Peyer's patch (tissue), 4 donors: ENCODE measurements at places on chromosomes 6 and 20.
A peak's percentile ranks its signal among the peaks of the same experiment; 100 is the strongest.

- no peak for DNase-seq
Measured at GRCh38 chr6:110035321-110035720, 57.2 kb downstream of the GPR6 start.

GRCh38 chr6:32785781-32786533 is 22.6 kb upstream of the HLA-DQB2 start:
- no peak for DNase-seq

DNA sequence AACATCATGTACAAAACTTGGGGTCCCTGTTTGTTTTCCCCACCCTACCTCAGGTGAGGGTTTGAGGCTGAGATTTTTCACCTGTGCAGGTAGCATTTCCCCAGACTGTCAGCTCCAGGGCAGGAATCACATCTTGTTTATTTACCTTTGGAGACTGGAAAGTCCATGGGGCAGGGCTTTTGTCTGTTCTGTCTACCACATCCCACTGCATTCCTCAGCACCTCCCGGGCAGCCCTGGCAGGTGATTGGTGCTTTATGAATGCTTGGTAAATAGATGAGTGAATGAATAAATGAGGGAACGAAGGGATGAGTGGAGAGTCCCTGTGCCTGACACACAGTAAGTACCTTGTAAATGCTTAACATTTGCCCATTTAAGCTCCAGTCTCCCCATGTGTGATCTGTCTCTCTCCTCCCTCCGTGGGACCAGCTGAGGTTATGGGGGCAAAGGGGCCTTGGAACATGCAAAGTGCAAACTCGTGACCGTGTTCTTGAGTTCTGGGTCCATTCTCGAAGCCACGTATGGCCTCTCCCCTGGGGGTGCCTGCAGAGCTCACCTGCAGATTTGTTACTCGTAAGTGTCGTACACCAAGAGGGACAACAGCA is 69.7 kb upstream of the PMEPA1 start:
- no peak for DNase-seq

DNA sequence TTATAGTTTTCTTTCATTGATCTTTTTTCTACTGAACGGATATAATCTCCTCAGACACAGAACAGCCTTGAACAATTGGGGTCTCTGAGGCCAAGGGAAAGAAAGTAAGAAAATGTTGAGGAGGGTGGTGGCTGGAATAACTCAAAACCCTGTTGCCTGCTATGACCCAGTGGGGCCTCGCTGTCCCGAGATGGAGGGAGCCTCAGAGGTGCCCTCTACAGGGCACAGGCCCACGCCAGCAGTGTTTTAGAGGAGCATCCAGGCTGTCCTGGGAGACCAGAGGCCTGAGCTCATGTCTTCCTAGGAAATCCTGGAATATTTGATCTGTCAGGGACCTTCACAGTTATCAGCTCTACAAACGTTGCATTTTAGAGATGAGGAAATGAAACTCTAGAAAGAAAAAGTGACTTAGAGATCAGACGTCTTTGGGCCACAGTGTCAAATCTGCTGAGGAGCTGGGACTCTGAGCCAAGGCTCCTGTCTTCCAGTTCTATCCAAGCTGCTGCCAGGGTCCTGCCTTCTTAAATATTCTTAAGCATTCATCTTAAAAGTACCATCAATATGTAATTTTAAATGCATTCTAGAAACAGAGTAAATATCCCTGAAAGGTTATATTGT is 26.3 kb downstream of the ALDH5A1 start:
- DNase-seq: peak; percentile 61

DNA sequence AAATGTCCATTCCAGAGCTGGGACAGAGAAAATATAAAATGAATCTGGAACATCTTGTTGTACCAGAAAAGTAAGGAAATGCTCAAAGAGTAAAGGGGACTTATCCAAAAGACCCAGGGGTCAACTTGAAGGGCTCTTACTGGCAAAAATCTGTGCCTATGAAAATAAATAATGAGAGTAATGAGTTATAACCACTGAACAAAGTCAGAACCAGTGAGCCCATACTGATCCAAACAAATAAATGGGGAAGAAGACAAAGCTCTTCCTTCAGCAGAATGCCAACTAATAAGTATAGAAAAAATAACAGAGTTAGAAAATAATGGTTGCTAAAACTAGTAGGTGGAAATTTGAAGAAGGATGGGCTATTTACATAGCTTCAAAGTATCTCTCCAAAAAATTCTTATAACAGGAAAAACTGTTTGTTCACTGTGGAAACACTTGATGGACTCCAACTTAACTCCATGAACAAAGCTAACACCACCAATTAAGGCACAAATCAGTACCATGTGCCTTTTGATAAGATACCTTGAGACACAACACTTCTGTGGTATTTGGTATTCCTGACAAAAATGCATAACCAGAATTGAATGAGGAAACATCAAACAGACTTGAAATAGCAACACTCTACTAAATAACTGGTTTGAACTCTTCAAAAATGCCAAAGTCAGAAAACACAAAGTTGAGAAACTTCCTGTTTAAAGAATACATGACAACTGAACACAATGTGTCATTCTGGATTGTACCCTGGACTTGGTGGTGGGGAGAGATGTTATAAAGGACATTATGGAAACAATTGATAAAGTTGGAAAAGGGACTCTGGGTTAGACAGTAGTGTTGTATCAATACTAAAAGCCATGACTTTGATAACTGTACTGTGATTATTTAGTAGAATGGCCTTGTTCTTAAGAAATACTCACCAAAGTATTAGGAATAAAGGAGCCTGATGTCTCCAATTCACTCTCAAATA is 197.5 kb downstream of the ISM1 start:
- DNase-seq: no peak

GRCh38 chr6:158416883-158417759 is 104.9 kb downstream of the TULP4 start:
- no peak for DNase-seq

DNA sequence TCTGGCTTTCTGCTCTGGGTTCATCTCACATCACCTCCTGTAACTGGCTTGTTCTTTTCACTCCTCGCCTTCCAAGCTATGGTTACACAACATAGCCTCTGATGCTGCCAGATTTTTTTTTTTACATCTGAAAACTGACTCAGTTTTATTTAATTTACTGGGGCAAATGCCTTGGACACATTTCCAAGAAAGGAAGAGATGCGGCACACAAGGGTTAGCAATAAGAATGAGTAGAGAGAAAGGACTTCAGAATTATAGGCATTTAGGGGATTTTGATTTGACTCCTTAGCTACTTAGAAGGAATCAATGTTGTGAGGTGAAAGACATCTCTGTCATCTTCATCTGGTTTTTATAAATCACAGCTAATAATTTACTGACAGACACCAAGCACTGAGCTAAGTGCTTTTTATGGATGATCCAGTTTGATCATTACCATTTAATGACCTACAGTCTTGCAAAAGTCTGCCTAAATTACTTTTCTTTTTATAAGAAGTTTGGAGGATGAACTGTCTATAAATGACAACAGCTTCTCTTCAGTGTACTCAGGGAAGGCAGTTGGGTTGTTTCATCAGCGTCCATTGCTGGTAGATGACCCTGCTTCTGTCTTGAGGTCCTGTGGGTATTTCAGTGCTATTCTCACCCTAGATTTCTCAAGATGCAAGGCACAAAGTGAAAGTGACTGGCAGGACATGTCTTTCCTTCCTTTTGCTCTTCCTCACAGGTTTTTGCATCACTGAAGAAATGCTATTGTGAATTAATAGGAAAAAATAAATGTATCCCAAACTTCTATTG is 31.1 kb downstream of the LAMA4 start:
- no peak for DNase-seq

- DNase-seq: no peak
Measured at GRCh38 chr20:5592823-5593739, 157.1 kb upstream of the SHLD1 start.

GRCh38 chr20:51420111-51420510 is 122.4 kb downstream of the NFATC2 start:
- no peak for DNase-seq

- peak; percentile 68 for DNase-seq
Measured at GRCh38 chr6:148677594-148678476, 69.0 kb upstream of the UST start.

DNA sequence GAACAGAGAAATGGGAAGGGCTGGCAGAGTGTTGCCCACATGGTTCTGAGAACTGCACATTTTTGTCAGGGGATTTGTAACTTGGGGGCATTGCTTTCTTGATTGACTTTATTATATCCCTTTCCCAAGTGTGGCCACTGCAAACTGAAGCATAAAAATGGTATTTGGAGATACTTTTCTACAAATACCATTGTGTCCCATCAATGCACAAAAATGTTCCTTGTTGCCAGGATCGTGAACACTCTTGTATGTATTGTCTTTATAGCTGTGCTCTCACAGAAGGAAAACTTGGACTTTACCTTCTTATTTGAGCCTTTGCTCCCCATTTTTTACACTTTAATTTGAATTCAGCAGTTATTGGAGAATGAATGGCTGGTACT is 57.1 kb upstream of the C20orf144 start:
- DNase-seq: no peak

- no peak for DNase-seq
Measured at GRCh38 chr20:44648068-44648467, 3.4 kb downstream of the ADA start.

GRCh38 chr6:62236784-62237183 is 49.2 kb downstream of the KHDRBS2 start:
- DNase-seq: no peak

- DNase-seq: peak; percentile 81
Measured at GRCh38 chr20:36467076-36467999, 74.0 kb upstream of the MYL9 start.

DNA sequence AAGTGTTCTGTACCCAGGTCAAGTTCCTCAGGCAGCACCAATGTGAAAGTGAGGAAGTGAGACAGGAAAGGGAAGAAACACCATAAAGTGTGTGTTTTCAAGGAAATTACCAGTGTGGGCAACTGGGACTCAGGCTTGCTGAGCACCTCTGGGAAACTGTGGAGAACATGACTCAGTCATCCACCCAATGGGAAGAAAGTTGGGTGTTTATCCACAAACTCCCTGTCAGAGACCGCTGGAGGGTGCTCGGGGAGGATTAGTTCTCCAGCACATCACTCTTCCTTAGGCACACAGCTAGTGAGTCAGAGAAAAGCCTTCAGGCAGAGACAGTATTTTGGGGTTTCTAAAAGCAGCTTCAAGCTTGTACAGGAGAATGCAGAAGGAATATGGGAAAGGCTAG is 93.6 kb downstream of the PCSK2 start:
- DNase-seq: no peak

- no peak for DNase-seq
Measured at GRCh38 chr20:43893930-43894329, 20.7 kb upstream of the TOX2 start.

DNA sequence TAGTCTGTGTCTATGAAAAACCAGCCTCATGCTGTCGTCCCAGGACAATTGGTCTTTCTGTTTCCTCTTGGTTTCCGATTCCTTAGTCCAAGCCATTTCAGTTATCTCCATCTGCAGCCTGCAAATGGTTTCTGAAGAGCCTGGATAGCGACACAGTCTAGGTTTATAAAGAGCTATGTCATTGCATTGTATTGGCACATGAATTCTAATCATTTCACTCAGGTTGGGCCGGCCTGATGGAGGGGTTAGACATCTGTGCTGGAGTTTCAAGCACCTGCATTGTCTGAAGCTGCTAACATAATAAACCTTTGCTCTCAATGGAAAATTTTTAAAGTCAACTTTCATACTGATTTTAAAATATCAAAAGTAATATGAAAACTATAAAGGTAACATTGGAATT is 232.6 kb upstream of the MAP3K7 start:
- no peak for DNase-seq

DNA sequence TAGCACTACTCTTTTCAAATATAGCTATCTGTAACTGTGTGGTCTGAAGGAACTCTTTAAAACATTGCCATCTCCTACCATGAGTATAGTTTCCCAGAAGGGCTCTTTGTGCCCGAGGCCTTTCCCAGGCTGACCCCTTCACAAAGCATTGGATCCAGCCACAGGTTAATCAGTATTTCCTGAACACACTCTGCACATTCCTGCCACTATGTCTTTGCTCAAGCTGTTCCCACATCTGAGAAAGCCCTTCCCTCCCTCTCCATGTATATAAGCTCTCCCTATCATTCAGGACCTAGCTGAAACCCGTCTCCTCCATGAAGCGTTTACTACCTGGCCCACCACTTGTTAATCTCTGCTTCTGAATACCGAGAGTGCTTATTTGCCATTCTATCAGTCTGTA is 47.8 kb upstream of the PKHD1 start:
- DNase-seq: no peak

DNA sequence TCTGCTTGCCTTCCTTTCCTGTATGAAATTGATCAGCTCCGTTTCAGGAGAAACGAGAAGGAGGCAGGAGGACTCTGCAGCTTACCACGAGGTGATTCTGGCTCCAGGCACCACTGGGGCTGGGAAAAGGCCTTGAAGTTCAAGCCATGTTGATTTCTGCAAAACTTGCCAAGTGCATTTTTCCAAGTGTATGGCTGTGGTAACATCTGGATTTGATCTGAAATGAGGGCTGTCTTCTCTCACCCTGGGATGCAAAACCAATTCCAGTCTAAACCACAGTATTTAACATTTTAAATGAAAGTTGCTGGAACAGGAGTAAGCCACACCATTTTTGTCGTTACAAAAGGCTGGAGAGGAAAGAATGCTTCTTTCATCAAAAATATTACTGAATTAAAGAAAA is 36.1 kb upstream of the FAM210B start:
- DNase-seq: no peak

- no peak for DNase-seq
Measured at GRCh38 chr20:8798505-8798904, 270.4 kb upstream of the PLCB4 start.

GRCh38 chr20:23212464-23212995 is 126.4 kb upstream of the CD93 start:
- DNase-seq: no peak

DNA sequence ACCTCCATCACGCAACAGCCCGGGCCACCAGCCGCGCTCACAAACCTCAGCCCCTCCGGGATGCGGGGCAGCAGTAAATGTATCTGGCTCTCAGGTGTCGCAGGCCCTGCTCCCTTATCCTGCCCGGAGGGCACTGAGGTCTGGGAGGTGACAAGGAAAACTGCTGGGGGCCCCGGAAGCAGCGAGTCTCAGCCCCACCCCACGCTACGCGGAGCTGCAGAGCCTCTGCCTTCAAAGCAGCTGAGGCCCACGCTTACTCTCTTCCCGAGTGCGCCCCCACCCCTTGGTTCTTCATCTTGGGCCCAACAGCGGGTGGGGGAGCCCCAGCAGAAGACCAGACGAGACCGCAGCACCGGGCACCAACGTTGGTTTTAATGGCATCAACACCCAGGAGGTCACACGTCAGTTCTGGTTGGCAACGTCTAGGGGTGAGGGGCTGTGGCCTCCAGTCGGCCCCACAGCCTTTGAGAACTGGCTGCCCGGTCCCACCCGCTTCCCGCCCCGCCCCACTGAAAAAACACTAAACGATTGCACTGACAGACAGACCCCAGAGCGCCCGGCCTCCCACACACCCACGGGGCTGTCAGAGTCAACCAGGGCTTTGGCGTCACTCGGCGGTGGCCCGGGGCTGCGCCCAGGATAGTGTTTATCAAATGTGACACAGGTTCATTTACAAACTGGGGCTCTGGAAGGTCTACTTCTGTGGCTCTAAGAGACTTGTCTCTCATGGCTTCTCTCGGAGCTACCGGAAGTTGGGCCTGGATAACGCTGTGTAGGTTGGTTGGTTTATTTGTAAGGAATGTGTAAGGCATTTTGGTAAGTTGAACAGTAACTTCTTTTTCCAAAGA is 43.7 kb downstream of the DSTN start:
- peak; percentile 47 for DNase-seq

GRCh38 chr6:168605964-168606363 is 165.0 kb downstream of the SMOC2 start:
- DNase-seq: no peak
